ENCODE measurements at places on chromosomes 2 and 18.

DNA sequence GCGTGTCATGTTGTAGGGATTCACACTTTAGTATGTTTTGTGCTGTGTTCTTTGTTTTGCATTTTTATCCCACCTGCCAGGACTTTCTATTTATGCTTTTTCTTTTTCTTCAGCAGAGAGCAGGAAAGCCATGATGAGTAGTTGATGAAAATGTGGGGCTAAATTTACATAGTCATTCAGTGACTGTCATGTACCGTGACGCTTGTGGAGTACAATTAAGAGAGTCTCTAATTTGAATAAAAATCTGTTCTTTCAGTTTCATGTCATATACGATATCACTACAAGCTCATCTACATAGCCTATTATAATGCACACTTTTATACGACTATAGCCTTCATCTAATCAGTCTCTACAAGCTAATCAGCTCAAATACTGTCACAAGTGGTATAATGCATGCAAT is 112.7 kb upstream of the SPATS2L start:
- DNase-seq: no peak

DNA sequence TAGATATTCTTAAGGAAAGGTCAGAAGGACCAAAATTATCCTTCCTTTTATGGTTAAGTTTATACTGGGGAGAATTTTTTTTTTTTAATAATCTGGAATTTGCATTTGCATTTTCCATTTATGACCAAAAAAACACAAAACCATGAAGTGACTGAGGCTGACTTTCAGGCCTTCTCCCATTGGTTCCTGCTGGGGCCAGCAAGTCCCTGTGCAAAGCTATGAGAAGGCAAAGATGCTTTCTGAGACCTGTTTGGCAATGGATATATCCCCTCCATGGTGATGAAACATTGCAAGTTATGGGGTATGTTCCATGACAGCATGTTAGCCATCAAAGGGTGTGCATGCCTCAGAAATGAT is 60.8 kb downstream of the KIAA2012 start:
- DNase-seq: no peak

- DNase-seq: no peak
These were observed 403.4 kb upstream of the CDH7 start for GRCh38 chr18:65347446-65347845.

GRCh38 chr18:32974421-32975162 is 201.8 kb upstream of the KLHL14 start:
- no peak for DNase-seq

- no peak for DNase-seq
These were observed 166.8 kb upstream of the SP5 start for GRCh38 chr2:170548304-170548703.

- DNase-seq: no peak
These were observed 220.4 kb upstream of the TFPI start for GRCh38 chr2:187774551-187775071.

DNA sequence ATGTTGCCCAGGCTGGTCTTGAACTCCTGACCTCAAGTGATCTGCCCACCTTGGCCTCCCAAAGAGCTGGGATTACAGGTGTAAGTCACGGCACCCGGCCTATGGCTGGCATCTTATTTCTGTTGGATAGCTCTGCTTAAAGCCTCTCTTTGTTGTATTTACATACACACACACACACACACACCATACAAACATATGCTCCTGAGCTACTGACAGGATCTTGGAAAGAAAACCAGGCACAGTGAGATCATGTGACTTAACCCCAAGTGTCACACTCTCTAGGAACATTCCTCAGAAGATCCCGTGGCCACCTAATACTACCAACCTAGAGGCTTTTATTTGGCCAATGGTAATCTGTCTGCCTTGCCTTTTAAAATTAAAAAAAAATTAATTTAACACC is 85.1 kb upstream of the HAAO start:
- no peak for DNase-seq

DNA sequence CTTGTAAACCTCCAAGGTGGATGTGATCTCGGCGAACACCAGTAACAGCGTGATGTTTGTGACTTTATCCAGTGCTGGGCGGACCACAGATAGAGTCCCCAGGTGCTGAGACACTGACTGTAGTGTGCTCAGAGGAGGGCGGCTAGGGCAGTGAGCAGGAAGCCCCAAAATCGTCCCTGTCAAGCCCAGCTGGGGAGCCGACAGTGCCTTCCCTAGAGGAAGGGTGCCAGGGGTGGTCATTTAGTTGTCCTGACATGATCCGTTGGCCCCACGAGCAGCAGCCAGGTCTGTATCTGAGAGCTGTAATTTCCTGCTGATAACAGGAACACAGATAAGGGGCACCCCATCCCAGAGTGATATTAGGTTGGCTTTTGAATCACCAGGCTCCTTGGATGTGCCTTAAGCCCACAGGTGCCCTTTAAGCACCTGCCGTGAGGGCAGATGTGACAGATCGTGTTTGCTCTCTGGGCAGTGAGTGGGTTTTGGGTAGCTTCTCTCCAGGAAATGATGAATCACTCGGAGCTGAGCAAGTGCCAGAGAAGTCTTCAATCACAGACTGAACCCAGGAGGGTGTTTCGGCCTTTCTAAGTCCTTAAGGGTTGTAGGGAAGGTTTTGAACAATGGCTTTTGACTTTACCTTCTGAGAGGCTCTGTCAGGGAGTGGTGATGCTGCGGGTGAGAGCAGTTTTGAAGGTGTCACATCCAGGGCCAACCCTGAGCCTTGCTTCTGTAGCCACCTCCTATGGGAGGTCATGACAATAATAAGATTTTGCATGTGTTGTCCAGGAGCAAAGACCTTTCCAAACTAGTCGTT is 7.7 kb downstream of the LPIN1 start:
- peak; percentile 34 for DNase-seq

DNA sequence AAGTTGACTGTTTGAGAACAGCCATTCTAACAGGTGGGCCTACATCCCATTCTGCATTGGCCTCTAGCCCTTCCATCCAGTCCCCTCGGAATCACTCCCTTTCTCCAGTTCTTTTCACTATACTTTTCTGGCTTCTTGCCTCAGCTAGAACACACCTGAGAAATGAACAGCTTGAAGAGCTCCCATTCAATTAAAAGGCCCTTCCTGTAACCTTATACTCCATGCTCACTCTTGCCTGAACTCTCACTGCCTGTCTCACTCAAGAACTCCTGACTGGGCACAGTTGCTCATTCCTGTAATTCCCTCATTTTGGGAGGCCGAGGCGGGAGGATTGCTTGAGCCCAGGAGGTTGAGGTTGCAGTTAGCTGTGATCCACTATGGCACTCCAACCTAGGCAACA is 23.6 kb downstream of the CHRNA1 start:
- DNase-seq: no peak

DNA sequence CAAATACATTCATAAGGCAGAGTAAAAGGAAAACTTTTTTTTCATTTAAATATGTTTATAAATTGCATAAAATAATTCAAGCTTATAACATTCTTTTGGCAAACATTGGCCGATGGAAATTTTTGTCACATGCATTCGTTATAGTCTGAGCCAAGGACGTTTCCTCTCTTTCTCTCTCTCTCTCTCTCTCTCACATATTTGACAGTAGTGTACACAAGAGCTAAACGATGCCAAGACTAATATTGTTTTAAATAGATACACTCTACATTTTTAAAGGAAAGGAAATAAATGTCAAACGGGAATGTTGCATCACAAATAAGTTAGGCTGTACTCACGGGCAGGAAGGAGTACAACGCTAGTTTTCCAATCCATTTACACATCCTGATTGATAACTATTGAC is 251.1 kb upstream of the SMIM21 start:
- DNase-seq: no peak

DNA sequence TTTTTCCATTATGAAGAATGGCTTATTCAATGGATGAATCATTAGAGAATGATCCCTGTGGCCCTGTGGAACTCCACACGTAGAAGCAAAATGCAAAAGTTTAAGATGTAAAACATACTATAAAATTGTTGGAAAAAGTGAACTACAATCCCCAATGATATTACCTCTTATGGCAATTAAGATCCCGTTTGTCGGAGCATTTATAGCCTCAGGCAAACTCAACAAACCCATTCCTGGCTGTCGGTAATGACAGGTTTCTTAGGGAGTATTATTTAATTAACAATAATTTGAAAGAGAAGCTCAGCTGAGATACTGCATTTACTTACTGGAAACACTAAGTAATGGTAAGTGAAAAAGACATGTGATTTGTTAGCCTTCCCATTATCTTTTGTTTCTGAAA is 138.3 kb downstream of the CDH20 start:
- no peak for DNase-seq

DNA sequence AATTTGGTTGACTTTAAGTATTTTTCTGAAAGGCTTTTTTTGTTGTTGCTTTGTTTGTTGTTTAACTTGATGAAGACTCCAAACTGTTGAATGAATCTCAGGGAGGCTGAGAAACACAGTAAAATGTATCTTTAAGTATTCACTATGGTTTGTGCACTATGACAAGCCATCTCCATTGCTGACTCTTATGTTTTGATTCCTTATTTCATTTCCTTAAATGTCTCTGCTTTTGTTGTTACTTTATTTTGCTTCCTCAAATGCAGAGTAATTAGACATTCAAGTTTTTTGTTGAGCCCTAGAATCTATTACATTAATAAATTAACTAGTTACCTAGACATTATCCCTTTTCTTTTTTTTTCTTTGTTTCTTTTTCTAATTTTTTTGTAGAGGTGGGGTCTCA is 46.3 kb upstream of the SLC39A10 start:
- DNase-seq: no peak

DNA sequence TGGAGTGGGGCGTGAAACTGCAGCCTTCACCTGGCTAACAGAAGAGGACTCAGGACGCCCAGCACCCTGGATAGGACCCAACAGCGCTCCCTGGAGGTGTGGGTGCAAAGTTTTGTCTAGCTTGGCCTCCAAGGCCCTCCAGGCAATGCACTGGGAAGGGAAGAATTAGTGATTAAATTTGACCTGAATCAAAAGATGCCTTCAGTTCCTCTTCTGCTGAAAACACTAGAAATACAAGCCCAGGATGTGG is 779 bp upstream of the TRIB2 start:
- DNase-seq: peak; percentile 68

DNA sequence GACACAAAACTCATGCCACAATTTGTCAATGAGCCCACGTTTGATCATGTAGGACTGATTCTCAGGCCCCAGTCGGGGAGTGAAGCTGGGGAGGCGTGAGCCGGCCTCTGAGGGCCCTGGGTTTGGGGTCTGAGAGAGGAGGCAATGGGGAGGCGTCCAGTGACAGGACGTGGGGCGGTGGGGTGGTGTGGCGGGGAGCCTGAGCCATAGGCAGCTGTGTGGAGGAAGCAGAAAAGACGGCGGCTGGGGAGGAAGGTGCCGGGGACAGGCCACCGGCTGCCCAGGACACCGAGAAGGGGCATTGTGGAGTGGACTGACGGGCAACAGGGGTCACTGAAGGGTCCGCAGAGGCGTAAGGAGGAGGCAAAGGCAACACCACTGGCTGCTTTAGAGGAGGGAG is 7.2 kb downstream of the CHPF start:
- DNase-seq: no peak

- no peak for DNase-seq
These were observed 12.1 kb upstream of the TTC39C start for GRCh38 chr18:24002479-24002878.

- DNase-seq: no peak
These were observed 316.5 kb downstream of the EN1 start for GRCh38 chr2:118530976-118531375.

- no peak for DNase-seq
These were observed 12.2 kb downstream of the SLC9A4 start for GRCh38 chr2:102485147-102485785.

- DNase-seq: no peak
These were observed 46.1 kb downstream of the YES1 start for GRCh38 chr18:765764-766549.

DNA sequence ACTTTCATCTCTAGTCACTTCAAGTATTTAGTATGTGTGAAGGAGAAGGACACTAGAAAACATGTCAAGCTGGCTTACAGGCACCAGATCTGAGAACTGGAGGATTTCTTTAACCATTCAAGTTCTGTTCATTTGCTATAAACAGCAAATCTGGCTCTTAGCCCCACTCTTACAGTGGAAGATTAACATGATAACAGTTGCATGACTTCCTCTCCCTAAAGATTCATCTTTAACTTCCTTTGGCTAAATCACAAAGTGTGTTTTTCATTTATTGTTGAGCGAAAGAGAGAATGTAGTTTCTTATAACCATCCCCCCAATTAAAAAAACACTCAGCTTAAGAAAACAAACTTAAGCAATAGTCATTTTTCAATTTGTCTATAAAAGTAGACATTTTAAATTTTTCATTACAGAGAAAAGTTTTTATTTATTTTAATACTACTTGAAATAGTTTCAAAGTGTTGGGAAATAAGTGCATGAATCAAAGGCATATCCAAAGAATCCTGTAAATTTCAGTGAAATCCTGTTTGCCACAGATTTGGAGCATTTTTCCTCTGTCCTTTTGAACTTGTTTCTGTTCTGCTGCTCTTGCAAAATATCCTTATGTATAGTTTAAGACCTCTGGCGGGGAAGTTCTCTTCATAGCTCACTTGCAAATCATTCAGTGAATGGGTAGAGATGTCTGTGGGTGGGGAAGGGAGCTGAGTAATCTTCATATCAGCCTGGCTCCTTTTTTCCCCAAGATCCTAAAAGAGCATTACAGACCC is 241.0 kb upstream of the RBBP8 start:
- DNase-seq: no peak

- DNase-seq: no peak
These were observed 60.9 kb downstream of the LDLRAD4 start for GRCh38 chr18:13279181-13280069.

DNA sequence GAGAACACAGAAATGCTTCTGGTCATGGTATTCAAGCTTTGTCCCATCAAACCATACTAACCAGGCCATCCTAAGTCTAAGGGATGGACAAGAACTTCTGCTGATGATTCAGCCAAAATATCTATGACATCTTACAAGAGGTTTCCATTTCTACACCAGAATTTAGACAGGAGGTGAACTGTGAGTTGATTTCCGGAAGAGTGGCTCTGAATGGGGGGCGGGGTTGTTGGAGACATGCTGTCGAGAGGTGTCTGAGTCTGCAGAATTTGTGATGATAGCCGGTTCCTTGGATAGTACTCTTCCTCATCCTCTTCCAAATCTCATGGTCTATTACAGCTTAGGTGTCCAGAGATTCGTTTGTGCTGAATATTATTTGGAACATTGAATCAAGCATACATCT is 408.7 kb upstream of the TCF4 start:
- DNase-seq: no peak

- no peak for DNase-seq
These were observed 66.7 kb downstream of the PTPN4 start for GRCh38 chr2:119826370-119826961.

- no peak for DNase-seq
These were observed 483.9 kb upstream of the CRIM1 start for GRCh38 chr2:35871672-35872071.

All from stimulated activated CD4-positive, alpha-beta T cell treated with anti-CD3 and anti-CD28 coated beads, Interleukin-15, amount 100 ng/mL, for 1 hour (primary cell).